Stimulated activated CD4-positive, alpha-beta T cell treated with anti-CD3 and anti-CD28 coated beads, Interleukin-2, amount 100 ng/mL, for 24 hours (primary cell): ENCODE measurements at places on chromosomes 5 and 9.

DNA sequence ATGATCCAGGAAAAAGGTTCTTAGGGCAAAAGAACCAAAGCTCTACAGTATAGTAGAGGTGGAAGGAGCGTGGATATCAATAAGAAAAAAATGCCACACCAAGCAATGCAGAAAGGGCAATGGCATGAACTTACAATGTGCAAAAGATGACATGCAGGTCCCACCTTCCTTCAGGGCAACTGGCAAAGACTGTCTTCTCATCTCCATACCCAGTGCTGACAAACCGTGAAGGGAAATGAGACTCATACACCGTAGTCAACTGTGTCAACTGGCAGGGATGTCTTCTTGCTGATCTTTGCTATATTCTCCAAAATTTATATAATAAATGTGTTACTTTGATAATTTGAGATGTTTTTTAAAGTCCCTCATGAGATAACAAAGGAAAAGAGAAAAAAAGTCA, 36.0 kb downstream of the MED27 start:
- no peak for DNase-seq

DNA sequence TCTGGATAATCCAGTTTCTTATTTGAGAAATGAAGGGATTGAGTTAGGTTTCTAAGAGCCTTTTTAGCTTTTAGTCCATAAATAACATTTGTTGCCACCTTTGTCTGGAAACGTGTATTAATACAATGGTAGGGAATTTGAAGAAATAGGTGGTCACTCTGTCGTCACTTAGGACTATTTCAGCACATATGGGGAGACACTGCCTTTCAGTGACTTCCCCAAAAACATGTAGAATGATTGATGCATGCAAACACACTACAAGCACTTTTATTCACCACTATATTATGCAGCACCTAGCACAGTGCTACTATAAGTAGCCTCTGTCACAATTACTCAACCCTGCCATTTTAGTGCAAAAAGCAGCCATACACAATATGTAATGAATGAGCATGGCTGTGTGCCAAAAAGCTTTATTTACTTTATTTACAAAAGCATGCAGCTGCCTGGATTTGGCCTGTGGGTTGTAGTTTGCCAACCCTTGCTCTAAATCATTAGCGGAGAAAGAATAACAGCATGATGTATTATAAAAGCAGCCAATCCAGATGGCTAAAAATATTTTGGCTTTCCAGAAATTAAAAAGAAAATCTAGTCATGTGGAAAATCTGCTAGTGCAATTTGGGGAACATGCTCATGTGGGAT, 154.2 kb upstream of the HMHB1 start:
- DNase-seq: no peak

- no peak for DNase-seq
Measured at GRCh38 chr9:98022447-98022846, 34.1 kb upstream of the NANS start.

DNA sequence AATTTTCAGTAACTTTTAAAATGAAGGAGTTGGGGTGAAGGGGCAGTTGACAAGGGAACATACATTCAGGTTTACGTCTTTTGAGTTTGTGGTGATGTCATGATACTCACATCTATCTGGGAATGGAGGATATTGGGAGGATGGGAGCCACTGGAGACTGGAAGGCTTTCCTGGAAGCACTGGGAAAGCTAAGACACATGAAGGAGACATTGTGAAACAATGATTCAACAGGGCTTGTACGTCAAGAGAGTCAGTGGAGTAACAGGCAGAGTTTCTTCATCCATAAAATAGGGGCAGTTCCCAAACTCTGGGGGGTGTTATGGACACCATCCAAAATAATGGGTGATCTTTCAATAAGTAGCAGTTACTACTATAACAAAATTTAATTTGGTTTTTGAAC, 572.8 kb downstream of the CCDC171 start:
- DNase-seq: no peak

DNA sequence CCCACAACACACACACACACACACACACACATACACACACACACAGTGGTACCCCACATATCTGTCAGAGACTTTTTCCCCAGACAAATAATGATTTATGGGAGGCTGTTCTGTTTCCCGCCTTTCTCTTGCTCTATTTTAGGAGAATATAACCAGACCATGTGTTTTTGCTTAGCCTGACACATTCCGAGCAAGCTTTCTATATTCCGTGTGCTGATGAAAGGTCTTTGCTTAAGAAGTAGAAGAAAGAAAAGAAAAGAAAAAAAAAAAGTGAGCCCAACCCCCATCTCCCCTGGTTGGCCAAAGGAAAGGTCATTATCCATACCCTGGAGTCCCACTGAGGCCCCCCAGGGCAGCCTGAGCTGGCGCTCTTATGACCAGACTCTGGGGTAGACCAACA, 338.6 kb downstream of the SLIT3 start:
- no peak for DNase-seq

- DNase-seq: no peak
Measured at GRCh38 chr5:87393331-87393730, 19.4 kb downstream of the CCNH start.

DNA sequence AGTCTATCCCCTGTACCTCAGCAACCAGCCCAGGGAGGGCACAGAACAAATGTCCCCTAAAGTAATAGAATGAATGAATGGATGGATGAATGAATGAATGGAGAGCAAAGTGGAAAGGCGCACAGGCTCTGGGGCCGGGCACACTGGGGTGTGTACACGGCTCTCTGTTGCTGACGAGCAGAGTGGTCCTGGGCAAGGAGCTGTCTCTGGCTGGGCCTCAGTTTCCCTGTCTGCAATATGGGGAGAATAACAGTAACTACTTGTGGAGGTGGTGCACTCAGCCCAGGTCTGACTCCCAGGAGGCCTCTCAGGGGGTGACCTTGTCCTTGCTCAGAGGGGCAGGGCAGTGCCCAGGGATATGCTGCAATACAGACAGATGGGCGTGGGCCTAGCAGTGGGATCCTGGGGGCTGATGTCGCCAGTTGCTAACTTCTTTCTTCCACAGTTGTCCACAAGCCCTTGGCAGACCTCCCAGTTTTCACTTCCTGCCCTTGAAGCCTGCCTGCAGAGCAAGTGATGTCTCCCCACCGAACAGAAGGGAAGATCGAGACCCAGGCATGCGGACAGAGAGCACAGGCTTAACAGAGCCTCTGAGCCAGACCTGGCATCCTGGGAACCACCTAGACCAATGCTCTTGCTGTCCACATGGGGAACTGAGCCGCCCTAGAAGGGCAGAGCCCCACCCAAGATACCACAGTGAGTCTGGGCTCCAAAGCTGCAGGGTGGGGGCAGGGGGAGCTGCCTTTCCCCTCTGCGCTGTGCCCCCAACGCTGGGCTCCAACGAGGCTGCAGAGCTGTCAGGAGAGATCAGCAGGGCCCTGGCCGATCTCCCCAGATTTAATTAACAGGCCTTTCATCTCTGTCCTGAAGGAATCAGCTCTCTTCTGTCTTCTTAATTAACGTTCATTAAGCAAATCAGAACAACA, 13.6 kb upstream of the LAMC3 start:
- DNase-seq: no peak

GRCh38 chr9:32502464-32502863, 23.5 kb downstream of the RIGI start:
- DNase-seq: no peak

GRCh38 chr9:32398207-32398606, 13.8 kb downstream of the ACO1 start:
- no peak for DNase-seq

- no peak for DNase-seq
Measured at GRCh38 chr9:97570899-97571298, 62.3 kb downstream of the TSTD2 start.

- DNase-seq: no peak
Measured at GRCh38 chr9:27626244-27627187, 53.2 kb upstream of the C9orf72 start.

GRCh38 chr5:171268700-171269620, 40.1 kb upstream of the TLX3 start:
- no peak for DNase-seq

DNA sequence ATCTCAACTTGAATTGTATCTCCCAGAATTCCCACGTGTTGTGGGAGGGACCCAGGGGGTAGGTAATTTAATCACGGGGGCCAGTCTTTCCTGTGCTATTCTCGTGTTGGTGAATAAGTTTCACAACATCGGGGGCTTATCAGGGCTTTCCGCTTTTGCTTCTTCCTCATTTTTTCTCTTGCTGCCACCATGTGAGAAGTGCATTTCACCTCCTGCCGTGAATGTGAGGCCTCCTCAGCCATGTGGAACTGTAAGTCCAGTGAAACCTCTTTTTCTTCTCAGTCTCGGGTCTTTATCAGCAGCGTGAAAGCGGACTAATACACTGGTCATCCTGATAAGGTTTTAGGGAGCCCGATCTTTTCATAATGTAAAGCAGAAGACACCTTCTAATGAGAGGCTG, 687.0 kb upstream of the FTMT start:
- DNase-seq: no peak

DNA sequence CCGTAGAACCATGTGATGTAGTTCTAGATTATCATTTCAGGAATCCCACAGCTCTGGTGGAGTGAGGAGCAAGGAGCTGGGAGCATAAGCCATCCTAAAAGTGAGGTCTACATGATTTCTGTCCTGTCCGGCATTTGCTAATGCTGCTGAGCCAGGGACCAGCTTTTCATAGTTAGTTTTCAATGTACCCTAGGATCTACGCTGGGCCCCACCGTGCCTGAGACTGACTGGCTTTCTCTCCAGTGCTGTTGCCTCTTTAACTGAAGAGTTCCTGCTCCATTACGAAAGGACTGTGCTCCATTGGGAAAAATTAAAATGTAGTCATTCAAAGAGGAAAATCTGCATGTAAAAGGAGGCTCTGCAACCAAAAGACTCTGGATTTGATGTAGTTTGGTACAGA, 634.8 kb downstream of the DMRTA1 start:
- DNase-seq: no peak

- DNase-seq: no peak
Measured at GRCh38 chr5:32029261-32029660, 144.9 kb downstream of the GOLPH3 start.

- no peak for DNase-seq
Measured at GRCh38 chr9:28607843-28608242, 1034.6 kb upstream of the C9orf72 start.

DNA sequence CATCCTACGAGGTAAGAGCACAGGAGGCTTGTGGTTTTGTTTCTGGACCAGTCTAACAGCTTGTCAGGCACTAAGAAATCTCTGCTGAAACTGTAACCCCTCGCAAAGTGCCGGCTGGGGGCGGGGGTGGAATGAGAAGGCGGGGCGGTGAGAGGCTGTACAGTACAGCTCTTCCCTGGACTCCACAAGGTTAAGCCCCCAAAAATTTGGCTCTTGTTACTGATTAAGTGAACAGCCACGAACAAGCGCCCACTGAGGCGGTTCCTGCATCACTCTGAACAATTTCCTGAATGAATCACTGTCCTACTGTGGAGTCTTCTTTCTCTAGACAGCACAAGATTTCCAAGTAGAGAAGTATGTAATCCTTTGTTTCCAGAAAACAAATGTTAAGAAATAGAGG, 6.8 kb downstream of the FBP2 start:
- no peak for DNase-seq

- DNase-seq: no peak
Measured at GRCh38 chr5:126888175-126888574, 111.2 kb downstream of the LMNB1 start.

DNA sequence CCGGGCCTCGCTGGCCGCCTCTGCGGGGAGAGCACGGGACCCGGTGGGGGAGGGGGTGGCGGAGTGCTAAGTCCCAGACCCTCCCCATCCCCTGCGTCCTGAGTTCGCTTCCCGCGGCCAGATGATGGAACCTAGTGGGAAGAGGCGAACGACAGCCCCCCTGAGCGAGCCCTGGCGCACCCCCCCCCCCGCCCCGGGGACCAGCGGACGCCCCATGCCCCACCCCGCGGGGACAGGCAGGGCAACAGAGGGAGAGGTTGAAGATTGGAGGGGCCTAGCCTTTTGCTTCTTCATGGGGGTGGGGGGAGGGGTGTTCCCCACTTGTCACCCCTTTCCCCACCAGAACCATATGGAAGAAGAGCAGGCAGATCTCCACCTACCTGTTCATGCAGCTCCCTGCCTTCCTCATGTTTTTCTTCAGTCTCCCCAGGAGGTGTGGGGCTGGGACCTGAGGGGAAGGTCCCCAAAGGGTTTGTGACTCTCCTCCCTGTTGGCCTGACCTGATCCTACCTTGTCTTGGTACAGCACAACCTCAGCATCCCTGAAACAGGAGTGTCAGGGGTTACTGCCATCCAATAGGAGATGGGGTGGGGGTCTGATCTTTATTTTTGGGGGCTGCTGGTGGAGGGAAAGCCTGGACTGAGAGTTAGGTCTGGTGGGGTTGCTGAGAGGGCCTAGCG, 485 bp downstream of the FAM53C start:
- DNase-seq: no peak

DNA sequence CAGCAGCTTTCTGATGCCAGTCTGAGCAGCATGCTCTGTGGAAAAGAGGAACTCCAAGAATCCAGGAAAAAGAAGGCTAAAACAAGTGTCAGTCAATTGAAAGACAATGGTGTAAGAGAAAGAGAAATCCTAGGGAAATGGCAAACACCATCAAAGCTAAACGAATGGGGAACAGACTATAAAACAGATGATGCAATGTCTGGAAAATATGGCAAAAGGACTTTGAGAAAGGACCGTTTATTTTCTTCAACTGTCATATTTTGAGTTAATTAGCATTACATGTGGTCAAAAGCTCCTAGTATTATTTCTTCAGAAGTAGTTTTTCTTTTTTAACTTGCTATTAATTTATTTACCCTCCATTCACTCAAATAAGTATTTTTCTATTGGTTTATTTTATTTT, 465.2 kb downstream of the LRRC70 start:
- DNase-seq: no peak

GRCh38 chr9:29214690-29215253, 1641.5 kb upstream of the C9orf72 start:
- no peak for DNase-seq

DNA sequence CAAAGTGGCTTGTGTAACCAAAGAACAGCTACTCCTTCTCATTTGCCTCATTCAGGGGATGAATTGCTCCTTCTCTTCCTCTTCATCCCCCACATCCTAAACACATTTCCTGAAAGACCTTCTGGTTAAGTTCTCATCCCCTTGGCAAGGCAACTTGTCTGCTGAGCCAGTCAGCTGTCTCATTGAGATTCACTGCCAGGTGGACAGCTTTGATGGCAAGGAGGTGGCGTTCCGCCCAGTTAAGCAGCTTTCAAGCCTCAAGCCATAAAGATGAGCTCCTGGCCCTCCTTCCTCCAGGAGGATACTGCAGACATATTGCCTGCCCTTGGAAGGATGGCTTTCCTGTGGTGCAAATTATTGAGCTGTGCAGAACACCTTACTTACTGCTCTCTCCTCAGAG, 448.6 kb upstream of the MPDZ start:
- DNase-seq: no peak

GRCh38 chr5:179822444-179822990, 1.8 kb downstream of the SQSTM1 start:
- no peak for DNase-seq

DNA sequence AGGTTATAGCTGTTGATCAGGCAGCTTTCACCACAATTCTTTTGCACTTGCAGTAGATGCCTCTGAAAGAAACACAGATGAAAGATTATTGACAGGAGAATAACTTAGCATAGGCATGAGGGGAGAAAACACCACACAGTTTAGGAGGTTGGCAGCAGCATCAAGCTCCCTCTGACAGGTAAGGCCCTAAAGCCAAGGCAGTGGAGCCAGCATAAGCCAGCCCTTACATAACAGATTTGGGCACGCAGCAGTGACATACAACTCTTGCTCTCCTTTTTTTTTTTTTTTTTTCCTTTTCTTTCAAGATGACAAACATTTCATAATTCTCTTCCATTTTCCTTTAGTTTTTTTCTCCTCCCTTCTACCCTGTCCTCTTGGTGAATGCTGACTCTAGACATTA, 257.6 kb upstream of the ADAMTSL1 start:
- no peak for DNase-seq

GRCh38 chr9:101639785-101640665, 45.3 kb upstream of the PPP3R2 start:
- no peak for DNase-seq
